ENCODE measurements at places on chromosomes 16 and 17.

DNA sequence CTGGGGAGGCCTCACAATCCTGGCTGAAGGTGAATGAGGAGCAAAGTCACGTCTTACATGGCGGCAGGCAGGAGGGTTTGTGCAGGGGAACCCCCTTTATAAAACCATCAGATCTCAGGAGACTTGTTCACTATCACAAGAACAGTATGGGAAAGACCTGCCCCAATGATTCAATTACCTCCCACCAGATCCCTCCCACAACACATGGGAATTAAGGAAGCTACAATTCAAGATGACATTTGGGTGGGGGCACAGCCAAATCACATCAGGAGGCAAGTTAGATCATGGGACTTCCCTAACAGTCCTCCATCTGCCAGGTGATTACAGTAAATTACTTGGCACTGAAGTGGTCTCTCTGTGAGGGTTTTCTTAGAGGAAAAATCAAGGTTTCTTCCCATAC is 5.3 kb downstream of the TMEM114 start:
- H3K4me3 ChIP-seq: no peak overlapping the region
- peaks cover 14% of the 10 kb centered on the region for H3K27me3 ChIP-seq
- no peak for DNase-seq
- H3K27ac ChIP-seq: no peak overlapping the region

- H3K27ac ChIP-seq: no peak overlapping the region
- no peaks in the 10 kb centered on the region for H3K4me1 ChIP-seq
- DNase-seq: no peak
These were observed 7.5 kb downstream of the PRSS27 start for GRCh38 chr16:2712546-2712945.

DNA sequence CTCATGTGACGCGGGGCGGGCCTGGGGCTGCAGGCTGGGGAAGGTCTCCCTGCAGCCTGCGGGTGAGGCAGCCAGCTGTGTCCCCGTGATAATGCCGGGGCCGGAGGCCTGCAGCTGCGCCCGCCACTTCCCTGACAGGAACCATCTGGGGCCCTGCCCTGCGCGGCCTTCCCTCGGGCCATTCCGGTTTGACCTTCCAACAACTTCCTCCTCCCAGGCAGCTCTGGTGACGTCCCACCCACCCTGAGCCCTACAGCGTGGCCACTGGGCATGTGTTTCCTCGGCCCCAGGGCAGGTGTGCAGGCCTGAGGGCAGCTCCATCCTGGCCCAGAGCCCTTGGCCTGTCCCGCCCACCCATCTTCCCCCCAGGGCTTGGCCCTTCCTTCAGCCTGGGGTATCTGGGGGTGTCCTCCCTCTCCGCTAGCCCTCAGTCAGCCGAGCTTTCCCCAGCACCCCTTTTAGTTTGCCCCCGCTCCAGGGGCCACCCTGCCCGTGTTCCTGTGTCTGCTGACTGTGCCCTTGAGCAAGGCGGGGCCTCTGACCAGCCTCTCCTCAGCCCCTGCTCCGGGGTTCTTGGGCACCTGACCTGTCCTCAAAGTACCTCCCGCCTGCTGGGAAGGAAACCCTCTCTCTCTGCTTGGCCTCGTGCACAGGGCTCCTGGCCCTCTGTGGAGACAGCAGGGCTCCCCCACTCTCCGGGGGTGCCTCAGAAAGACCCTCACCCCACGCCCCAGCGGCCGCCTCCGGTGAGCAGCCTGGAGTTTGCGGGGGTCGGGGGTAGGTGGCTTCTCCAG is at the start of gene CBFA2T3:
TSS of gene CBFA2T3 (minus strand) at position 190 of the 794 bp plus-strand sequence. CDS start 400 bp downstream, outside the sequence.
- DNase-seq: no peak
- no peaks in the 10 kb centered on the region for H3K36me3 ChIP-seq
- peaks cover 55% of the 10 kb centered on the region for H3K27me3 ChIP-seq
- no peak within 1 kb of the TSS for H3K27ac ChIP-seq
- no peak within 1 kb of the TSS for H3K4me3 ChIP-seq
- no peaks in the 10 kb centered on the region for H3K4me1 ChIP-seq

GRCh38 chr17:71067669-71068407 is 898.5 kb downstream of the KCNJ2 start:
- H3K36me3 ChIP-seq: no peaks in the 10 kb centered on the region
- H3K27ac ChIP-seq: no peak overlapping the region
- no peak overlapping the region for H3K4me3 ChIP-seq
- H3K27me3 ChIP-seq: no peaks in the 10 kb centered on the region
- H3K4me1 ChIP-seq: no peaks in the 10 kb centered on the region

- H3K27me3 ChIP-seq: no peaks in the 10 kb centered on the region
- H3K27ac ChIP-seq: no peak overlapping the region
- no peaks in the 10 kb centered on the region for H3K36me3 ChIP-seq
- H3K4me1 ChIP-seq: peaks cover 5% of the 10 kb centered on the region
- DNase-seq: no peak
These were observed 57.6 kb downstream of the CDRT4 start for GRCh38 chr17:15409721-15410250.

GRCh38 chr17:69702078-69702477 is 287.6 kb downstream of the MAP2K6 start:
- H3K27me3 ChIP-seq: no peaks in the 10 kb centered on the region
- H3K4me1 ChIP-seq: no peaks in the 10 kb centered on the region
- no peak overlapping the region for H3K27ac ChIP-seq
- DNase-seq: no peak
- H3K4me3 ChIP-seq: no peak overlapping the region
- no peaks in the 10 kb centered on the region for H3K36me3 ChIP-seq

GRCh38 chr17:58228679-58229078 is 9.6 kb upstream of the MKS1 start:
- H3K36me3 ChIP-seq: no peaks in the 10 kb centered on the region
- no peak overlapping the region for H3K27ac ChIP-seq
- no peak overlapping the region for H3K4me3 ChIP-seq
- DNase-seq: no peak

GRCh38 chr17:44653954-44654353 is 2.3 kb upstream of the MEIOC start:
- H3K36me3 ChIP-seq: no peaks in the 10 kb centered on the region
- H3K4me1 ChIP-seq: peaks cover 2% of the 10 kb centered on the region
- H3K4me3 ChIP-seq: no peak overlapping the region
- no peak overlapping the region for H3K27ac ChIP-seq

- no peak overlapping the region for H3K27ac ChIP-seq
- no peaks in the 10 kb centered on the region for H3K27me3 ChIP-seq
- H3K4me1 ChIP-seq: no peaks in the 10 kb centered on the region
- no peak overlapping the region for H3K4me3 ChIP-seq
- no peak for DNase-seq
These were observed 572.2 kb upstream of the SOX9 start for GRCh38 chr17:71548540-71549190.

DNA sequence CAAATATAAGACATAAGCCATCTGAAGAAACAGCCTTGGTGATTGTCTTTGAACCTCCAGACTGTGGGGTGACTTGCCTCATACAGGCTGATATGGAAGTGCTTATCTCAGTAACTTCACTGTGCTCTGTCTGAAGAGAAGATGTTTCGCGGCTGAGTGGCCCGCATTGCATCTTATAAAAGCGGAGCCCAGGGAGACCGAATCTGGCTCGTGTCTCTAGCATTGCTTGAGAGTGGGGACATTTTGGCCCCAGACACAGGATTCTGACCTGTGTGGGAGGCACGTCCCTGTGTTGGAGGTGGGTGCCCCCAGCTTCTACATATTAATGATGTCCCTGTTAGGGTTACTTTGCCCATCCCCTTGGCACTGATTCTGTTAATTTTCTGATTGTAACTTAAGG is 66.4 kb downstream of the METRNL start:
- H3K27ac ChIP-seq: no peak overlapping the region
- H3K4me3 ChIP-seq: no peak overlapping the region
- H3K4me1 ChIP-seq: no peaks in the 10 kb centered on the region
- no peaks in the 10 kb centered on the region for H3K27me3 ChIP-seq
- no peak for DNase-seq

DNA sequence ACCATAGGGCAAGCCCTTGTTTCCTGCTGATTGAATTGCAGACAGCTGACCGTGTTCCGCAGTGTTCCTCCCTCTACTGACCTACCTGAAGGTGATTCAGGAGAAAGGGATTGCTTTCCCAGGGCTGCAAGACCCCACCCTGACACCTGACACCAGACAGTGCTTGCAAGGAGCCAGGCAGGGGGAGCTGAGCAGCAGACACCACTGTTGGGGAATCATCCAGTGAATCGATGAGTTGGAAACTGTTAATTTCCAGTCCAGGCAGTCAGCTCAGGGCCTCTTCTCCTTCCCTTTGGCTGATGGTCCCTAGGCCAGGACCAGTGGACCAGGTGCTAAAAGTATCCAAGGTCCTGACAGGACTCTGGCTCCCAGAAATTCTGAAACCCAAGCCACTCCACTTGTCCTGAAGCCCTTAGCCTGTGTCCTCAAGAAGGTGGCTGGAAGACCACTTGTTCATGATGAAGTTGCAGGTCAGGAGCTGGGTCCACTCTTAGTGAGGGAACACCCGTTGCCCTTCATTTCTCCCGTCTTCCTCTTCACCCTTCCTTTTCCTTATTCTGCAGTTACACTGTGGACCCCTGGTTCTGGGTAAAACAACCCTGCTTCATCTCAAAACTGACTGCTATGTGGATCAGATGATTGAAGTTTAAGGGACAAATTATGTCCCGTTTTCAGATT is 9.5 kb upstream of the UNK start:
- H3K27me3 ChIP-seq: no peaks in the 10 kb centered on the region
- H3K27ac ChIP-seq: no peak overlapping the region
- H3K4me1 ChIP-seq: peaks cover 2% of the 10 kb centered on the region
- peaks cover 44% of the 10 kb centered on the region for H3K36me3 ChIP-seq
- H3K4me3 ChIP-seq: no peak overlapping the region

- H3K4me3 ChIP-seq: no peak overlapping the region
- H3K4me1 ChIP-seq: peaks cover 16% of the 10 kb centered on the region
- DNase-seq: no peak
- H3K27ac ChIP-seq: no peak overlapping the region
- no peaks in the 10 kb centered on the region for H3K27me3 ChIP-seq
These were observed 9.0 kb downstream of the CCR7 start for GRCh38 chr17:40556198-40556661.

DNA sequence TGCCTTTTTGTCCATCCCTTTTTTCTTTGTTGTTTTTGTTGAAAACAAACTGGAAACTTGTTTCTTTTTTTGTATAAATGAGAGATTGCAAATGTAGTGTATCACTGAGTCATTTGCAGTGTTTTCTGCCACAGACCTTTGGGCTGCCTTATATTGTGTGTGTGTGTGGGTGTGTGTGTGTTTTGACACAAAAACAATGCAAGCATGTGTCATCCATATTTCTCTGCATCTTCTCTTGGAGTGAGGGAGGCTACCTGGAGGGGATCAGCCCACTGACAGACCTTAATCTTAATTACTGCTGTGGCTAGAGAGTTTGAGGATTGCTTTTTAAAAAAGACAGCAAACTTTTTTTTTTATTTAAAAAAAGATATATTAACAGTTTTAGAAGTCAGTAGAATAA is 4.9 kb downstream of the SOX9 start:
- H3K27ac ChIP-seq: no peak overlapping the region
- H3K4me3 ChIP-seq: no peak overlapping the region
- H3K36me3 ChIP-seq: peaks cover 18% of the 10 kb centered on the region
- DNase-seq: no peak

GRCh38 chr16:11692651-11693050 is 24.4 kb downstream of the SNN start:
- H3K36me3 ChIP-seq: peaks cover 18% of the 10 kb centered on the region
- no peak for DNase-seq
- H3K4me1 ChIP-seq: peaks cover 6% of the 10 kb centered on the region
- H3K4me3 ChIP-seq: no peak overlapping the region
- no peaks in the 10 kb centered on the region for H3K27me3 ChIP-seq

GRCh38 chr17:81912441-81913309 is 1.5 kb upstream of the PCYT2 start:
- H3K27ac ChIP-seq: no peak overlapping the region
- peaks cover 18% of the 10 kb centered on the region for H3K4me1 ChIP-seq
- DNase-seq: no peak
- peaks cover 30% of the 10 kb centered on the region for H3K36me3 ChIP-seq
- no peak overlapping the region for H3K4me3 ChIP-seq

- H3K4me3 ChIP-seq: peak within 1 kb of the TSS; percentile 98
- no peaks in the 10 kb centered on the region for H3K27me3 ChIP-seq
- peaks cover 3% of the 10 kb centered on the region for H3K36me3 ChIP-seq
These were observed at the start of gene UNKL for GRCh38 chr16:1414532-1415260. TSS of gene UNKL (minus strand) at chr16:1414704. CDS start at chr16:1414691, 13 bp downstream.

- no peaks in the 10 kb centered on the region for H3K27me3 ChIP-seq
- no peak overlapping the region for H3K4me3 ChIP-seq
- DNase-seq: no peak
- H3K4me1 ChIP-seq: no peaks in the 10 kb centered on the region
These were observed 291.0 kb downstream of the SNX29 start for GRCh38 chr16:12267491-12267890.

GRCh38 chr16:21950782-21951521 is 2.2 kb upstream of the UQCRC2 start:
- no peak overlapping the region for H3K27ac ChIP-seq
- no peak for DNase-seq
- H3K4me1 ChIP-seq: peaks cover 8% of the 10 kb centered on the region
- H3K36me3 ChIP-seq: peaks cover 13% of the 10 kb centered on the region
- no peak overlapping the region for H3K4me3 ChIP-seq

DNA sequence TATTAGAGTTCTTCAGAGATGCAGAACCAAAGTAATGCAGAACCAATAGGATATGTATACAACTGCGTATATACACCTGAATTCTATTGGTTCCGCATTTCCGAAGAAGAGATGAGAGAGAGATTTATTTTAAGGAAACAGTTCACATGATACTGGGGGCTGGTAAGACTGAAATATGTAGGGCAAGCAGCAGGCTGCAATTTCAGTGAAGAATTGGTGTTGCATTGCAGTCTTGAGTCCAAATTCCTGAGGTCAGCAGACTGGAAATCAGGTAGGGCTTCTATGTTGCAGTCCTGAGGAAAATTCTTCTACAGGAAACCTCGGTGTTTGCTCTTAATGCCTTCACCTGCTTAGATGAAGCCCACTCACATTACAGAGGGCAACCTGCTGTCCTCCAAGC is 128.2 kb upstream of the MED13 start:
- no peak overlapping the region for H3K27ac ChIP-seq
- no peak overlapping the region for H3K4me3 ChIP-seq
- H3K36me3 ChIP-seq: no peaks in the 10 kb centered on the region
- no peaks in the 10 kb centered on the region for H3K27me3 ChIP-seq
- H3K4me1 ChIP-seq: peaks cover 5% of the 10 kb centered on the region

Data from neuronal stem cell (in vitro differentiated cells).